Left lung (tissue), 14 donors: ENCODE measurements at places on chromosomes 7 and 10. TPM values are rescaled to one million over a fixed set of nuclear protein-coding genes. Genes with fewer than 3 reads are reported as not detected.

GRCh38 chr10:79223091-79224048 is 123.9 kb upstream of the PPIF start:
- peak; percentile 86 for DNase-seq

DNA sequence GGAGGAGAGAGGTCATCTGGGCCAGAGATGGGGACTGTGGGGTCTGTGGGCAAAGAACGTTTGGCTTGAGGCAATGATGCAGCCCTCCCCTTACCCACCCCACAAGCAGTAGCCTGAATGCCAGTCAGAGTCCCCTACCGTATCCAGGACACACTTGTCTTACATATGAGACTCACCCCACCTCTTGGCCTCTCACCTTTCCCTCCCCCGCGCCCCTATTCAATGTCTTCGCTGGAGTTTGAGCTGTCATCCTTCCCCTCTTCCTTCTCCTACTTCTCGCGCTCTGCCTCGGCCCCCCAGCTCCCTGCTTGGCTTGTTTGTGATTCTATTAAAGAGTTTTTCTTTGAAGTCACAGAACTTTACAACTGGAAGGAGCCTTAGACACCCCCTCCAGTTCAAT is 8.9 kb downstream of the PRRT4 start:
- DNase-seq: no peak

DNA sequence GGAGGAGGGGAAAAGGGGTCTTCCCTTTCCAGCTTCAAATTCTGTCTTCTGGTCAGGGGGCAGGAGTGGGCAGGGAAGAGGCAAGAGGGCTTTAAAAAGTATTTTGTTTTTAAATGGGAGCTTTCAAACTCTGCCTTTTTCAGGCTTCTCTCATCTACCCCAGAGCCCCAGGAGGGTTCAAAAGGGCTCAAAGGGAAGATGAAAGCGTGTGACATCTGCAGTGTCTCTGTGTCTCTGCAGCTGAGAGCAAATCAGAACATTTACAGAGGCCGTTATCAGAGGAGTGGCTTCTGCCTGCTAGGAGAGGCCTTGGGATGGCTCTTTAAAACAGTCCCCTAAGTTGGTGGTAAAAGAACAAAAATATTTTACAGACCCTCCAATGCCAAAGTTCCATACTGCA is 30.3 kb downstream of the TRIM8 start:
- no peak for DNase-seq

DNA sequence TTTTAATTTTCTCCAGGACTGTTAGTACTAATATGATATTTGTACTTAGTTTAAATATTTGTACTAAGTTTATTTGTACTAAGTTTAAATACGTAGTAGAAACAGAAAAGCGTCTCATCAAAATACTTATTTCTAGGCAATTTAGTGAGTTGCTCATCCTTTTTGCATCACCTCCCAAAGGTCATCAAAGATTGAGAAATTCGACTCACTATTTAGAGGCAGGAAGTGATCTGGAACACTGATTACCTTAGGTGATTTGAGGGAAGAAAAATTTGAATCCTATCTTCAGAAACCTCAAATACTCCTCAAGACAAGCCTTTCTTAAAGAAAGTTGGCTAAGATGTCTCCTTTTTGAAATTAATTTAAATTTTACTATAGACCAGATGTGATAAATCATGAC is 14.5 kb downstream of the WNT16 start:
- DNase-seq: no peak

- no peak for DNase-seq
These were observed 59.7 kb upstream of the RAB11FIP2 start for GRCh38 chr10:118106426-118106825.

DNA sequence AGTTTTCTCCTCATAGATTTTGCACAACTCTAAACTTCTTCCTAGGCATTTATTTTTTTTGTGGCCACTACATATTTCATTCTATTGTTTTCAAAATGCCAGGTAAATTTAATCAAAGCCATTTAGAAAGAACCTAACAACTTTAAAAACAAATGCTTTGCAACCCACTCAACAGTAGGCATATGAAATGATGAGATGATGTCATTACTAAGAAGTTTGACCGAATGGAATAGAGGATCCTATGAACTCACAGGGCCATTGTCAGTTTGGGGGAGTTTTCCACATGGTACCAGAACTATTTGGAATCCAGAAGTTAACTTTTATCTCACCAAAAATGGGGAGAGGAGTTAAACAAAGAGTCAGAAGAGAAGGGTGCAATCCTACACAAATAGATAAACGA is 100.7 kb upstream of the INHBA start:
- no peak for DNase-seq

GRCh38 chr7:40870108-40870507 is 735.3 kb downstream of the SUGCT start:
- DNase-seq: no peak

DNA sequence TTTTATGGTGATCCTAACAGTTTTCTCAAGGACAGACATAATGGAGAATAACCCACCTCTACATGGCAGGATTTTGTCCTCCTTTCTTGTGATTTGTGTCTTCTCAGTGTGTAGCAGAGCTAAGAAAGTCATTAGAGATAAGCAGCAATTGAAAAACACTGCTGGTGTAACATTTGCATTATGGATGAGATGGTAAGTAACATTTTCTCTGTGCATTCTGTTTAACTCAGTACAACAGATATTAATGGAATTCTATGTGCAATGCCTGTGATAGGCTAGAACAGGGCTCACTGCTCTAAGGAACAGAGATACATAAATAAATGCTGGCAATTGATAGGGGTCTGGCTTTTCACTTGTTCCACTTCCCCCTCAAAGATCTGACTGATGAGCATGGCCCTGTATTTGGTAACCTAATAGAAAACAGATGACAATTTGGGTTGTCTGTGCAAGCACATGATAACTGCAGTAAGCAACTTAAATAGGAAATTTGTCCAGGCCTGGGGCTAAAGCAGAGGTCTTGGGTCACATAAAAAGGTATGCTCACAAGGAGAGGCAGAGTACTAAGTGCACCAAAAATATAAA is 560.3 kb upstream of the POM121L12 start:
- DNase-seq: no peak

Gene TNRC18
- polyA plus RNA-seq: 124 TPM

Gene CWF19L1
- polyA plus RNA-seq: 29.4 TPM

Gene TAS2R3
- 2.4 TPM for polyA plus RNA-seq

Gene LRRC18
- 1.1 TPM for polyA plus RNA-seq

Gene SLC26A5
- 1.3 TPM for polyA plus RNA-seq

Gene RAB19
- 1.7 TPM for polyA plus RNA-seq
